ENCODE measurements at places on chromosomes 2 and 18.

DNA sequence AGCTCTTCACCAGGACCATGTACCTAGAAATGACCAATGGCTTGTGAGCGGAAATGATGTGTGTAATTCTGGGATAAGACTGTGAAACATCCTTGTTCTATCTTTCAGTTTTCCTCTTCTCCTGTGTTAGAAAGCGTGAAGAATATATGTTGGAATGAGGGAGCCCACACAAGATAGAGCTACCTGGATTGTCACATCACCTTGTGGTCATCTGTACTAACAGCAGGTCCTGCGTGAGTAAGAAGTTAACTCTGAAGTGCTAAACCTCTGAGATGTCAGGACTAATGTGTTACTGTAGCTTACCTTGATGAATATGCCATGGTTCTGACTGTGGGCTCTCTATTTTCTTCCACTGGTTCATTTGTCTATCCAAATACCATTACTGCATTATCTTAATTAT lies 75.6 kb downstream of the FASTKD2 start:
- no peak for DNase-seq

GRCh38 chr2:105677901-105678300 lies 66.8 kb upstream of the NCK2 start:
- DNase-seq: no peak

DNA sequence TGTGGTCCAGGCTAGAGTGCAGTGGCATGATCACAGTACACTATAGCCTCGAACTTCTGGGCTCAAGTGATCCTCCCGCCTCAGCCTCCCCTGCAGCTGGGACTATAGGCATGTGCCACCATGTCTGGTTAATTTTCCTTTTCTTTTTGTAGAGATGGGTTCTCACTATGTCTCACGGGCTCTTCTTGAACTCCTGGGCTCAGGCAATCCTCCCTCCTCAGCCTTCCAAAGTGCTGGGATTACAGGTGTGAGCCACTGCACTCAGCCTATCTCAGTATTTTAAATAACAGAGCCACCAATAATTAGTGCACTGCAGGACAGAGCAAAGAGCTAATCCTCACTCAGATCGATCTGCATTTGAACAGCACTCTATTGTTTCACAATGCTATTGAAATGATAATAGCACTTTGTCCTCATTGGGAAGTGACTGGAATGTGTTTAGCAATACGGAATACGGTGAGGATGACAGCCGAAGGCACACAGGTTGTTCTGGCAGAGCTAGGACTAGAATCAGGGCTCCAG lies 335.9 kb downstream of the DLGAP1 start:
- DNase-seq: no peak

- DNase-seq: no peak
Measured at GRCh38 chr18:10197097-10197496, 257.3 kb upstream of the APCDD1 start.

GRCh38 chr2:191877875-191878274 lies 31.0 kb upstream of the CAVIN2 start:
- DNase-seq: no peak

- no peak for DNase-seq
Measured at GRCh38 chr2:136281281-136282114, 163.5 kb upstream of the CXCR4 start.

- no peak for DNase-seq
Measured at GRCh38 chr2:72136331-72136730, 11.3 kb downstream of the CYP26B1 start.

Measured in stimulated activated CD4-positive, alpha-beta T cell treated with anti-CD3 and anti-CD28 coated beads, Interleukin-15, amount 100 ng/mL, for 1 hour (primary cell).